ENCODE measurements at places on chromosomes 2 and 18.

- no peak for DNase-seq
Measured at GRCh38 chr2:159362094-159362493, 75.6 kb upstream of the WDSUB1 start.

DNA sequence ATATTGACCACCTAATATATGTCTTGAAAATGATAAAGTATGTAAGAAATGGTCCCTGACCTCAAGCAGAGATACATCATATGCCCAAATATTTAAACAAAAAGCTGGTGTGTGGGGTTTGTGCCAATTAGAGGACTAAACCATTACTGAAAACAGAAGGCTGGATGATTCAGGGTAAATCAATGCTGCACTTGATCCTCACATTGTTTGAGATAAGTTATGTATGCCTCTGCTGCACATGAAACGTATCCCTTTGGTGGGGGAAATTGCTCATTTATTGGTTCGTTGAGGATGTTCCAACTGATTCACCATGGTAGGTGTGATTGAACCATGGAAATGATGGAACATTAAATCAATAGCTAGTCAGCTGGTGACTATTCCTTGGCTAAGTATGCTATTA, 24.7 kb upstream of the DARS1 start:
- no peak for DNase-seq

GRCh38 chr2:228545041-228545747, 363.7 kb upstream of the SPHKAP start:
- DNase-seq: no peak

- DNase-seq: no peak
Measured at GRCh38 chr2:121831841-121832240, 76.4 kb downstream of the TSN start.

DNA sequence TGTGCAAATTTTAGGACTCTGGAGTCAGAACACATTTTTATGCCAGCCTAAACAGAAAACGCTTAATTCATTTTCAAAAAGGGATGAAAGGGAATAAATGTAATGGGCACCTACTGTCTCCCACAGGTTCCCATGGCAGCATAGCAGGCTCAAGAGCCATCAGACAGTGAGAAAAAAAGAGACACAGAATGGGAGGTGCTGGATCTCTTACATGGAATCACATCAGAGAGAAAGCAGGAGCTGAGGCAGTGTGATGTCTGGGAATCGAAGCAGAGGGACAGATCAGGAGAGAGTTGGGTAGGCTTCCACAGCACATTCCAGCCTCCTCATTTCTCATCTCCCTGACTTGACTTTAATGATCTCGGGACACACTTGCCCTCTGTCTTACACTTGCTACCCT, 684.3 kb downstream of the KCNJ3 start:
- no peak for DNase-seq

DNA sequence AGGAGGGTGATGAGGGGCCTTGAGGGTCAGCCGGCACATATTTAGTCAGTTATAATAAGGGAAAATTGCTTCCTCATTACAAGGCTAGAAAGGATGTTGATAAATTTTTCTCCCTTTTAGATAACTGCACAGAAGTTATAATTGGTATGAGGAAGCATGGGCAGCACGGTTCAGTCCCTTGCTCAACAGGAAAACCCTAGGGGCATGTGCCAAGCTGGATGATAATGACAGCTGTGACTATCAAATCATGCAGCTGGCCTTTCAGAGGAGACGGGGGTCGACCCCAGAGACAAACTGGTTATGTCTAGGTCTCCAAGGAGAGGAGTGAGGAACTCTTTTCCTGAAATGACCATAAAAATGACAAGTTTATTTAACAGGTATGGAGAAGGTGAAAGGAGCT, 448.1 kb upstream of the VRK2 start:
- no peak for DNase-seq

GRCh38 chr18:13536578-13536977, 189.8 kb downstream of the FAM210A start:
- DNase-seq: no peak

GRCh38 chr2:151782378-151783132, 45.7 kb downstream of the ARL5A start:
- DNase-seq: no peak

GRCh38 chr2:161230959-161231358, 70.7 kb downstream of the TANK start:
- no peak for DNase-seq

DNA sequence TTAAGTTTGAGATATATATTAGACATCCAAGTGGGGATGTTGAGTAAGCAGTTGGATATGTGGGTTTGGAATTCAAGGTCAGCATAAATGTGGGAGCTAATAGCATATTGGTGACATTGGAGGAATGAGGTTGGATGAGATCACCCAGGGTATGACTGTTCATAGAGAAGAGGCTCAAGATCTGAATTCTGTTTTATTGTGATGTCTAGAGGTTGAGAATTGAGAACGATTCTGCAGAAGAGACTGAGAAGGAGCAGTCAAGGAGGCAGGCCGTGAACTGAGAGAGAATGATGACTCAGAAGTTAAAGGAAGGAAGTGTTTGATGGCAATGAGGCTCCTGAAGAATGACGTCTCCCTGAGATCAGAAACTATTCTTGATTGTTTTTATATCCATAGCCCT, 5.9 kb downstream of the SERPINB11 start:
- no peak for DNase-seq

DNA sequence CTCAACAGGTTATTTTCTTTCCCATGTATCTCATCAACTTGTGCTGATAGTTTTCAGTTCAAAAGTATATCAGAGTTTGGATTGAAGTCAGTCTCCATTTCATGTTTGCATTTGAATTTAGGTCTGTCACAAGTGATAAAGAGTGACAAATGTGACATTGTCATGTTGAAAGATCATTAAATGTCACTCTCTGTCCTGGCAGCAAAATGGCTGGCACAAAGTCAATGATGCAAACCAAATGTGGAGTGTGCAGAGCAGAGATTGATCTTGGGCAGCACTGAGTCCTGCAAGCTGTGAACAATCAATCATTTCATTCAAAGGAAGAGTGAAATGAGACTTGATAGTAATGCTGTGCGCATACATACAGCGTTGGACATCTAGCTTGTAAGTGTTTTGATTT, 421.8 kb upstream of the CDH7 start:
- DNase-seq: no peak

DNA sequence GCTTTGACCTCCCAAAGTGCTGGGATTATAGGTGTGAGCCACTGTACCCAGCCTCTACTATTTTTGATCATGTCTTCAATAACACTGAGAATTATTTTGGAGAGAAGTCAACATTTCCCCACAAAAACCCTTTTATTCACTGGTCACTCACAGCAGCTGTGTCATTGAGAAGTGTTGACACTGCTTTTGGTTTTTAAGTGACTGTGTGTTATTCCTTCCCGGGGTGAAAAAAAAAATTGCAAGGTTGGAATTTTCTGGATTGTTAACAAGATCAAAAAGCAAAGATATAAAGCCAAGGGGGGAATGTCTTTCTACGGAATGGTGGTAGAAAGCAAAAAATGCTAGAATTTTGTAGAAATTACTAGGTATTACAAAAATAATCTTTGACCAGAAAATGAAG, 61.5 kb downstream of the TANC1 start:
- DNase-seq: no peak

GRCh38 chr2:98465456-98466226, 21.0 kb downstream of the INPP4A start:
- DNase-seq: peak; percentile 63

GRCh38 chr2:188928643-188929042, 45.5 kb upstream of the COL3A1 start:
- DNase-seq: no peak

DNA sequence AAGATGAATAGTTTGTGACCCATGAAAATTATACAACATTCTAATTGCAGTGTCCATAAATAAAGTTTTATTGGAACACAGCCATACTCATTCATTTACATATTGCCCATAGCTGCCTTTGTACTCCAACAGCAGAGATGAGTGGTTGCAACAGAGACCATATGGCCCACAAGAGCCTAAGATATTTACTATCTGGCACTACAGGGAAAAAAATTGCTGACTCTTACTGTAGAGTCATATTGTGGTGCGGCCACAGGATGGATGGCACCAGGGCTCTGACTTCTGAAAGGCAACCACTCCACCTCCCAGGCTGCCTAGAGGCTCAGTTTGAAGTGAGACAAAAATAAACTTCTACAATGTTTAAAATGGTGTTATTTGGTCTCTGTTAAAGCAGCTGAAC, 404.0 kb upstream of the ATP5MC3 start:
- DNase-seq: no peak

DNA sequence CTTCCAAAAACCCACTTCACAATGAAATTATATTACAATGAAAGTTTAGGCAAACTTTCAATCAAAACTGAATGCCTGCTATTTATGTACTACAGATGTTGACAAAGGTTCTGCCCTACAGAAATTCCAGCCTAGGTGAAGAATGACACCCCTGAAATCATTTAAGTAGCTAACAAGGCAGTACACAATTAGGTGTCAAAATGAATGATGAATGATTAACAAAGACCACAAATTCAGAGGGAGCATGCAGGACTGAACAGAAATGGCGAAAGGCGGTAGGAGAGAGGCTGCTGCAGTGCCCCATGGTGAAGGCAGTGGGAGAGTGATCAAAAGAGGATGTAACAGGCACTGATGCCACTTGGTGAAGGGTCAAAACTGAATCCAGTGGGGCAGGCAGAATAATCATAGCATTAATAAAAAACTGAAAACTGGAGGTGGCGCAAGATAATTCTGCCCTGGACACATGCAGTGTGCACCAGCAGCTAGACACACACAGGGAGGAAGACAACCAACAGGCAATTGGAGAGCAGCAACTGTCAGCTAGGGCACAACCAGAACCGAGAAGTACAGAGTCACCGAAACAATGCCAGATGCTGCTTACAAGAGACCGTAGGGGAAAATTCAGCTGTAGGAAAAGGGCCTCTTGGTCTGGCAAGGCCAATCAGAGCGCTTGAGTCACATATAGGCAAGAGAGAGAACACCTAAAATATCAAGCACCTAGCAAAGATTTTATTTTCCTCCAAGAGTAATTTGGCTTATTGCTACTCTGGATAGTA, 4.5 kb downstream of the TMEM131 start:
- no peak for DNase-seq

DNA sequence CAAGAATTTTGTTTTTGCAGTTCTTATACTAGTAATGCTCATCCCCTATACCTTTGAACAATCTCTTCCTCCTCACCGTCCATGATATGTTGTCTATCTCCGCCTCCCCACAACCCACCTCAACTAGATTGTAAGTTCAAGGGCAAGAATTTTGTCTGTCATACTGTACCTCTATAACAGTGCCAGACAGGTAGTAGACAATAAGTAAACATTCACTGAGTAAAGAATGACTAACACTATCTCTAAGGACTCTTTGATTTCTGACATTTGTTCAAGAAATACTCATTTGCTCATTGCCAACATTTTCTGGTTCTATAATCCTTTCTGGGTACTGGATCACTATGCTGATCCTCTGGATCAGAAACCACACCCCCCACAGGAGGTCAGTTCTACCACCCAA, 82.4 kb downstream of the EXOC6B start:
- no peak for DNase-seq

DNA sequence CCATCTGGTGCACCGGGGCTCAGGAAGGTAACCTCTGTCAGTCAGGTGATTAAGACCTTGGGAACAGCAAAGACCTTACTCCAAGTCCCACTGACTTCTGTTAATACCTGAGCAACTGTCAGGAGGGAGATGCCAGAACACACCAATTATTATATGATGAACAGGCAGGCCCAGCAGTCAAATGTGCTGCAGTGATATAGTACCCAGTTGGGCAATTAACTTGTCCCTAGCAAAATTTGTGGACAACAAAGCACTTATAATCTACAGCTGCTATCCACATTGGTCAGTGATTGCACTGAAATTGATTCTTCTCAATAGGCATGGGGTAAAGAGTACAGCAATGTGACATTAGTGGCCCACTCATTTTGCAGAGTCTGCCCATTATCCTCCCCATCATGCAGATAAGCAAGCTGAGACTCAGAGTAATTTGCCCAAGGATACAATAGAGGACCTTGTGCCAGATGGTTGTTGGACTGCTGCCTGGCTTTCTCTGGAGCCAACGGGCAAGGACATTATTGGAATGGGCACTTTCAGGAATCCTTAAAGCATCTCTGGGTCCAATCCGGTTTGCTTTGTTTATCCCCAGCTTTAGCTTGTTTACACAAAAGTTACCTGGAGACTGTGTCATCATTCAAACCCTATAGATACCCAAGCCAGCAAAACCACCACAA, 147.6 kb downstream of the CCBE1 start:
- DNase-seq: no peak

DNA sequence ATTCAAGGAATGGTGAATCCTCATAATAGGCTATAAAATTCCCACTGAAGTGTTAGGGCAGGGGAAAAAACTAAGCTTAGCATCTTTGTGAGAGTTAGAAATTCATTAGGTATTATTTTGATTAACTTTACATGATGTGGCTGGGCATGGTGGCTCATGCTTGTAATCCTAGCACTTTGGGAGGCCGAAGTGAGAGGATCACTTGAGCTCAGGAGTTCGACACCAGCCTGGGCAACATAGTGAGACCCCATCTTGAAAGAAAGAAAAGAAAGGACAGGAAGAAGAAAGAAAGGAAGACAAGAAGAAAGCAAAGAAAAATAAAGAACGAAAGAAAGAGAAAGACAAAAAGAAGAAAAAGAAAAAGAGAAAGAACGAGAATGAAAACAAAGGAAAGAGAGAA, 40.0 kb downstream of the SNRPD1 start:
- DNase-seq: no peak

GRCh38 chr18:41501848-41502247, 453.2 kb upstream of the PIK3C3 start:
- DNase-seq: no peak

DNA sequence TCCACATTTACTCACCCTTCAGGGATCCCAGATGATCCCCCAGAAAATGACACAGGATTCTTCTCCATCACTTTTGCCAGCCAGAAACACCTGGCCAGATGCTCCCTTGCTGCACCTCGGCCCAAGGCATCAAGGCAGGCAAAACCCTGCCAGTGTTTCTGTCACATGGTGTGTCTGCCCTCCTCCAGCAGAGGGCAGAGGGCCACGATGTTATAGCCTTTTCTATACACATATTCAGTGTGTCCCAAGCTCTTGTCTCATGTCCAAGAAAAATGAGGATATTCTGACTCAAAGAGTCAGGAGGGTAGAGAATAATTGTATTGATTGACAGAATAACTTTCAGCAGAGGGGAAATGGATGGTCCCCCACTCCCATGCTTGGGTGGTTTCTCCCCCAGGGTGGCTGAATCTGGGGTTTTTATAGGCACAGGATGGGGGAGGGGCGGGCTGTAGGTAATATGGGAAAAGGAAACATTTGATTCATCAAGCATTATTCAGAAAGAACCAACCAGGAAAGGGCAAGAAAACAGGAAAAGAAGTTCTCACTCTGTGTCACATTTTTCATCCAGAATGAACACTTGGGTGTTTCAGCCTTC, 933.9 kb downstream of the TRIB2 start:
- no peak for DNase-seq

Data from stimulated activated CD8-positive, alpha-beta memory T cell treated with anti-CD3 and anti-CD28 coated beads, Interleukin-2, amount 100 ng/mL, for 1 hour (primary cell).